Renal cortical epithelial cell (primary cell): ENCODE measurements at places on chromosomes 4 and X. TPM values are rescaled to one million over a fixed set of nuclear protein-coding genes. Genes with fewer than 3 reads are reported as not detected.

IDUA gene
- total RNA-seq, result 3.3 and 21.0 TPM in 2 replicates

DNA sequence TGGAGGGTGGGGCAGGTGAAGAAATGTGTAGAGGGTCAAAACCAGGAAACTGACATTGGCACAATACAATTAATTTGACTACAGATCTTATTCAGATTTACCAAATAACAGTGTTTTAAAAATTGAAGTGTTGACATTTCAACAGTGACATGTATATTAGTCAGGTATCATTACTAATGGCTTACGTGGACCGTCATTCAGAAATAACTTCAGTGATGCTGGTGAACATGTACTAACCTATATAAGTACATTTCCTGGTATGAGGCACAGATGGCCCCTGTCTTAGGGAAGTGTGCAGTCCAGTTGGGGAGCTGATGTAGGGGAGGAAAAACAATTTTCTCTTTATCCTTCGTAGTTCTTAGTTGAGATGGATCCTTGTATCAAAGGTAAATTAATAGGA is 22.3 kb upstream of the MAOA start:
- DNase-seq, result no peak

DNA sequence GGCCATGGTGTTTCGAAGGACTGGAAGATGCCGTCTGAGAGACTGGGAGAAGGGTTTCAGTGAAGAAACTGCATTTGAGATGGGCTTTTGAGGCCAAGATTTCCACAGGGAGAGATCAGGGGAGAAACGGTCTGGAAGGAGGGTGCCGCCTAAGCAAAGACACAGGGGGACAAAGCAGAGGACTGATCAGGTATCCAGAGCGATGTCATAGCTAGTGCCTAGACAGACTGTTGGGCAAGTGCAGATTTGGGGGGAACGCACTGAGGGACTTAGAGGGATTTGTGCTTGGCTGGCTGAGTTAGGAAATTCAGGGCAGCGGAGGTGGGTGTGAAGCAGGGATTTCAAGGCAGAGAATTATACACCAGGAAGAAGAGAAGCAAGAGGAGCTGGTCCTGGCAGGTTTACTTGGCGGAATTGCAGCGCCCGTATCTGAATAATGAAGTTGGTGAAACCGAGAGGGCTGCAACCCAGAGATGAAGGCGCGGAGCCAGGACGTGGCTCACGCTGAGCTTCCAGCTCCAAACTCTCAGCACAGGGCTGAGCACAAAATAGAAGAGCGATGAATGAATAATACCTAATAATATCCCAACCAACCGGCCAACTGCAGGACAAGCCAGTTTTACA is 106.9 kb downstream of the MAML3 start:
- no peak for DNase-seq

BMX gene
- total RNA-seq, result 0.15 and 0.35 TPM in 2 replicates

DNA sequence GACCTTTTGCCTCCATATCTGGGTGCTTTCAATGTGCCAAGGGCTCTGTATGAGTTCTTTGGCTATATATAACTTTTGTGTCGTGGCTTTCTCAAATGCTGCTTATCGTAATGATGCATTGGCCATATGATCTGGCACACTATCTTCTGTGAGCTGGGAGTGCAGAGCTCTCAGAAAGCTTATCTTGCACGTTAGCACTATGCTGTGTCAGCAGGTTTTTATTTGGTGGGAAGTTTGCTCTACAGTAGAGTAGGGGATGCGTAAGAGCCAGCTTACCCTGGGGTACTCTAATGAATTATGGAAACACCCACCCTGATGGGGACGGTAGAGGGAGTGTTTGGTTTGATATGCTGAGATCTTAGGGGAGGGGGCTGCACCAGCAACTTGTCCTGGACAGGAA is 119.6 kb downstream of the FAAH2 start:
- no peak for DNase-seq

GRCh38 chrX:44945736-44946135 is 72.7 kb downstream of the KDM6A start:
- no peak for DNase-seq

PPP2R2C gene
- 0.20 and 2.6 TPM in 2 replicates for total RNA-seq

DNA sequence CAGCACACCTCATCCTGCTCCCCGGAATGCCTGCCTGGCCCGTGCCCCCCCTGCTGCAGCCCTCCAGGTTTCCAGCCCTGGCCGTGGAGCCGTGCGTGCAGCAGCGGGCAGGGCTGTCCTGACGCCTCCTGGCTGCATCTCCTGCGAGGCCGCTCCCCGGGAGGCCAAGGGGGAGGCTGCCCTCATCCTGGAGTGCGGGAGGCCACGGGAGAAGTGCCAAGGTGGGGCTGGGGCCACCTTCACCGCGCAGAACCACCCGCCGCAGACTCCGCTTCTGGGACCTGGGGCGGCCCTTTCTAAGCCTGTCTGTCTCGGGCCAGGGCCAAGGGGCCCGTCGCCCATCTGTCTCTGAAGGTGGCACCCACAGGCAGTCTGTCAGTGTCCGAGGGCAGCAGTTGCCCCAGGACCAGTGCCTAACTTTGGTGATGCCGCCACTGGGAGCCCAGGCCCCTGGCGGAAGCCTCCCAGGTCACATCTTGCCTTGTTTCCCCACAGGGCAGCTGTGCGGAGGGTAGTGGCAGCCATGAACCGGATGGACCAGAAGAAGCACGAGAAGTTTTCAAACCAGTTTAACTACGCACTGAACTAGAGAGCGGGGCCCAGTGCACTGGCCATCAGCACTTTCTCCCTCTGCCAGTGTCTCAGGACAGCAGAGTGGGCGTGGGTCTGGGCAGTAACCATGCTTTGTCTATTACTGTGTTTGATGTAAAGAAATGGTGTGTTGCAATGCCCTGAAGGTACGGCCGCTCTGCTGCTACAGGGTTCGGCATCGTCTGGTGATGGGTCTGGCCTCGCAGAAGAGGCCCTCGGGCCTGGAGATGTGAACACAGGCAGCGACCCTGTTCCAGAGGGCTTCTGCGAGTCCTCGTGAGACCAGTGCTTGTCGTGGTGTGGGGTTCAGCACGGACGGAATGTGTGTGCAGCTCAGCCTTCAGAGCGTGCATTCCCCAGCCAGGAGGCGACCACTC is 20.6 kb downstream of the NKX1-1 start:
- DNase-seq, result no peak

CDX4 gene
- total RNA-seq, result not detected in 2 replicates

DNA sequence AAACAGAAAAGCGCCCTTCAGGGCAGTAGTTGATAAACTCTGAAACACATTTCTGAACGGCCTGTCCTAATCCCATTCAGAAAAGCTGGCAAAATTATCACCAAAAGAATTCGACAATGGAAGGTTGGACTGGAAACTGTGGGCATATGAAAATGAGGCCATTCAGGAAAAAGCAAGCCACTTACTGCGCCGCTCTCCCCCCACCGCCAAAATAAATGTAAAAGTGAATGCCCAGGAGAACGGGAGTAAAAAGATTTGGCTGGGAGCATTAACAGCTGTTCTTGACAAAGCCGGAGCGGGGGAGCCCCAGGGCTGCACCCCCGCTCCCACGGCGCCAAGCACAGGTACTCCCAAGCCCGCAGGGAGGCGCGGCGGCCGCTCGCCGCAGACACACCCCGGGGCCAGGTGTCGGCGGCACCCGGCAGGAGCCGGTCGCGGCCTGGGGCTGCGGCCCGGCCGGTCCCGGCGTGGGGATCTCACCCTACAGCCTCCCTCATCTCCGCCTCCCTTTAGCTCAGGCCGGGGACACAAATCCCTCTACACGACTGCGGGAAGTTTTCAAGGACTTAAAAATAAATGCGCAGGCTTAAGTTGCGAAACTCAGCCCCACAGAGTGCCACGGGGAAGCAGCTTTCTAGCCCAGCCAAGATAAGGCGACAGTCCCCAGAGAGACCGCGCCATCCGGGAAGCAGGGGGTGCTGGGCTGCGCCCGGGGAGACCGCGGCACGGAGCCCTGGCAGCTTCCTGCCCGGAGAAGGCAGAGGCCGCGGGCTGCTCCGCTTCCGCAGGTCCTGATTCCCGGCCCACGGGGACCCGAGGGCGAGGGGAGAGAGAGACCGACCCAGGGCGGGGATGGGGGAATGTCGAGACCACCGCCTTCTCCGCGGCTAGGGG is 593 bp downstream of the SH3RF1 start:
- DNase-seq, result no peak

KLF8 gene
- total RNA-seq, result 2.1 and 9.5 TPM in 2 replicates

NUDT11 gene
- 1.7 and 3.3 TPM in 2 replicates for total RNA-seq

POF1B gene
- 1.3 and 3.1 TPM in 2 replicates for total RNA-seq

DNA sequence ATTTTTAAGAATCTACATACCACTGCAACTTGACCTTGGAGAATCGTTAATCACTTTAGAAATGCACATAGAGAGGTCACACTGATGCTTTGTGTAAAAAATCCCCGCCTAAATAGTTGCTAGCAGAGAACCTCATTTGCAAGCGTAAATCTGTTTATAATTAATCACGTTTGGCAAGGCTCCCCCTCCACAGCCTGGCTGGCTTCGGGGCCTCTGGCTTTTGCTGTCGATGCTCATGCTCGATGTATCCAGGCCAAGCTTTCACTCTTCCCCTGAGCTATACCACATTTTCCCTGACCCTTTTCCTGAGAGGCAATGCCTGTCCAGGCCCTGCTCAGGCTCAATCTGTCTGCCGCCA is 23.4 kb downstream of the CYTL1 start:
- peak; percentile 47 for DNase-seq

DNA sequence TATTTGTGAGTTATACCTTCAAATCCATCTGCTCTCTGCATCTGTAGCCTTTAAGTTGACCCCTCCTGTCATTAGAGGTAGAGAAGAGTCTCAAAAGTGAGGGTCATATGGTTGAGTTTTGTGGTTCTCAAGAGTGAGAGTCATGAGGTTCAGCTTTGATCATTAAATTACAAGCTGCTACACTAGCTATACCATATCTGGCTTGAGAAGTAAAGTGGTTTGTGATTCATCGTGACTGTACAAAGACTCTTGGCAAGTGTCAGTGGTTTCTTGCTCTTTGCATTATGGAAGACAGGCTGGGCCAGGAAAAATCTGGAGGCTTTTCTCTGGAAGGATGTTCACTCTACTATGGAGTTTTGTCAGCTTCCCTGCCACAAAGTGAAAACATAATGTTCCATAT is 170.6 kb downstream of the ZC4H2 start:
- no peak for DNase-seq

GRCh38 chrX:39766085-39766726 is 331.6 kb downstream of the BCOR start:
- DNase-seq, result no peak

DNA sequence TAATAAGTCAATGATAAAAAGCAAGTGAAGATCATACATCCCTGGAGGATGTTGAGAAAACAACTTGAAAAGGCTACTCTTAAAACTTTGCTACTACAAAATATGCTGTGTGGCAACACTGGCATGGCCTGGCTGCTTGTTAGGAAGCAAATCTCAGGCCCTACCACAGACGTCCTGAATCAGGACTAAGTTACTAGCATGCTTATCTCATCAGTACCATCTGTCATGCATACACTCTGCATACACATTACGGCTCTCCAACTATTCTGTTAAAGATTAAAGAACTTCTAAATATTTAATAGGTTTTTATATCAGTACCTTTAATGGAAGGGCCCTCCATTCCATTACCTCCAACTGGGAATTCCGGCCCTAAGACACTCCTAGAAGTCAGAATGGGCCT is 8.2 kb downstream of the PAPSS1 start:
- peak; percentile 52 for DNase-seq

DNA sequence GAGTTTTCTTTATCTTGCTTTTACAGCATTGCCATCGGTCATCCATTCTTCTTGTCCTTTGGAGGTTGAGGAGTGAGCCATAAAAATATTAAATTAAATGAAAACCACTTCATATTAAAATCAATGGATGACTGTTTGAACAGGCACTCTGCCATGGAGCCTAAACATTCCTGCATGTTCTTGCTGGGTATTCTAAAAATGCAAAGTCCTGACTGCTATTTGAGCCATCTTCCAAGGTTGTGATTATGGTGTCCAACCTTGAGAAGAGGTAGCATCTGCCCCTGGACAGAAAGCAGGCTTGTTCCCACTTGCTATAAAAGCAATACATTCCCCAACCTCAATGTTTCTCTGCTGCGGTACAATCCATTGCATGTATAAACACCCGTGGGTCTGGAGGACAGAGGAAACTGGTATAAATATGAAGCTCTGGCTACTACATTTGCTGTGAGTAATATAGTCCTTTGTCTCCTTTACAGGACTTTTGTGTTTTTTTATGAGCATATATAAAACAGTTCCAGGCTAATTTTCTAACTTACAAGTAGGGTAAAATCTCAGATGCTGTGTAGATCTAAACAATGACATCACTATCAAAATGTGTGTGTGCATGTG is 70.9 kb upstream of the FAT4 start:
- DNase-seq, result no peak
